Activated CD8-positive, alpha-beta memory T cell treated with anti-CD3 and anti-CD28 coated beads for 4 hours (primary cell): ENCODE measurements at places on chromosomes 6 and 20.

DNA sequence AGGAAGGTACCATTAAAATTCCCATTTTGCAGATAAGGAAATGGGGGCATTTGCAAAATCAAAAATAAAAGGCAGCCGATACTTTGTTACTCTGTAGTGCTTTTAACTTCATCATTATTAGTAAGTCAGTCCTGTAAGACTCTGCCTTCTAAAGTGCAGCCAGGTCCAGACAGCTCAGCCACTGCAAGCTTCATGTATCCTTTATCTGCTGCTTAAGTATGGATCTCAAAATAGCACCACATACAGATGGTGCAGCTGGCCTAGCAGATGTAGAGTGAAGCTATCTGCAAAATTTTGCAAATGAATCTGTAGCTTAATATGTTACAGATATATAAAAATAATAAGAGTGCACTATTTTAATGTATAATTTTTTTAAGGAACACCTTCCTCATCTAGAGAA lies 53.4 kb downstream of the NUS1 start:
- DNase-seq, result no peak

- no peak for DNase-seq
These were observed 136.7 kb upstream of the CNR1 start for GRCh38 chr6:88302769-88303225.

DNA sequence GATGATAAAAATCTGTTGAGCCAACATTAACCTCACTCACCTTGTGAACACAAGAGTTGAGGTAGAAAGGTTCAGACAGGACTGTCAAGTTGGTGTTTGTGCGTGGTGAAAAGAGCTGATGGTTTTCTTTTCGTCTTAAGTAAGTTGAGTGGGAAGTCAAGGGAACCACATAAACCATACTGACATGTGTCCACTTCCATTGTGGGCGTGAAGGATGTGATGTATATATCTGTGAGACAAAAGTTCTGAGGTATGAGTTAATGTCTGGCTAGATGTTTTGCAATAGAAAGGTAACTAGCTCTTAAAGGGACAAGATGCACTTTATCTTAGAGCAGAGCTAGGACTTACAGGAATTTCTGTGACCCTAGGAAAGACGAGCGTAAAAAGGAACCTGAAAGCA lies 1272.1 kb upstream of the ADGRB3 start:
- no peak for DNase-seq

DNA sequence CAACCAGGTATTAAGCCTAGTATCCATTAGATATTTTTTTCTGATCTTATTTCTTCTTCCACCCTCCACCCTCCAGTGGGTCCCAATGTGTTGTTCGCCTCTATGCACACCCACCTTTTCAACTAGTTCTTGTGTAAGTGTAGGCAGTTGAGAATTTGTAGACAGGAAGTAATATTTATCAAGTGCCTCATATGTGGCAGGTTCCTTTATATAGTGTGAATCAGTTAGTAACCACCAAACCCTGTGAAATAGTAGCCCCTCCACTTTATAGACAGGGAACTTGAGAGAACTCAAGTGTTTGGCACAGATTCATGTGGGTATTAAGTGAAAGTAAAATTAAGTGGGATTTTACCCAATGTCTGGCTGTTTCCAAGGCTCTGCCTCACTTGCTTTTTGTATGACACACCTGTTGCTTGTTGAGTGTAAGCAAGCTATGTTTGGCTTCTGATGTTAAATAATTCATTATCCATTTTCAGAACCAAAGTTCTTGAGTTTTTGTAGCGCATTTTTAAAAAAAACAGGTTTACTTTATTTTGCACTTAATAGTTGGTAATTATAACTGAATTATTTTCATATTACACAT lies 24.8 kb downstream of the AFDN start:
- no peak for DNase-seq

GRCh38 chr20:62137092-62137384 lies 6.2 kb downstream of the PSMA7 start:
- DNase-seq, result no peak

DNA sequence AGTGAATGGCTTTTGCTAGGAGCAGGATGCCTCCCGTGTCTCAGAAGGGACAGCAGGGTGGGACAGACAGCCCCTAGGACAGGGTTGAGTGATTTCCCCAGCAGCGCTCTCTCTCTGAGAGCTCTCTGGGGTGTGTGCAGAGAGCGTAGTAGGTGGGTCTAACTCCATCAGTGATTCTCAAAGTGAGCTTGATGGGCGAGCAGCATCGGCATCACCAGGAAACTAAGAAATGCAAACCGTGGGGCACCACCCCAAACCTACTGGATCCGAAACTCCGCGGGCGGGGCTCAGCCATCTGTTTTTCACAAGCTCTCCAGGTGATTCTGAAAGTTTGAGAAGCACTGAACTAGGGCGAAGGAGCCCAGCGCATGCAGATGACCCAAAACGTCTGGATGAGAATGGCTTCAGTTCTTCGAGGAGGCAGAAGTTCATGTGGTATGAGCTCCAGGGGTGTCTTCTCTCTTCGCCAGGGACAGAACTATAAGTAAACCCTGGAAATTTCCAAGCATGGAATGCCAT lies 119.6 kb upstream of the RNF24 start:
- DNase-seq, result no peak

GRCh38 chr6:25590986-25591385 lies 61.0 kb upstream of the SCGN start:
- no peak for DNase-seq

- no peak for DNase-seq
These were observed 19.9 kb downstream of the SLC13A3 start for GRCh38 chr20:46631212-46631869.

- no peak for DNase-seq
These were observed 336 bp upstream of the LY6G5C start for GRCh38 chr6:31681135-31681671.

DNA sequence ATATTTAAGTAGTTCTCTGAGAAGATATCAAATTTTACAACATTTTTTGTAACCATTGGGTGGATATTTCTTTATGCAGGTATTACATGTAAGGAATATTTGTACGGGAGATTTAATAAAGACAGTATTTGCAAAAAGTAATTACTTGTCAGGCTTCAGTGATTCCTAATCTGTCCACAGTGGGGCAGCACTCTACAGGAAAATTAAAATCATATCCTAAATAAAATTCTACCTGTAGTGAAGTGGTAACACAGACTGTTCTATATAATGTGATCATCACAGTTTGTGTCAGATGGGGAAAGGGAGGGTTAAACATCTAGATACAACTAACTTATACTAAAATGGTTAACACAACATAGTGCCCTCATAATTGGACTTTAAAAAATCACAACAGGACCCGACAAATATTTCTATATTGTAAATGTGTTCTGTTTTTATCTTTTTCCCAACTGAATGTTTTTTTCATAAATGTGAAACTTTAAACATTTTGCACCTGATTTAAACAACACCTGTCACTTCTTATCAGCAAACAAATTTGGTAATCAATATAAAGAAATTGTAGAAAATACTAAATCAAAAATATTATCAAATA lies 145.6 kb upstream of the MANEA start:
- no peak for DNase-seq

DNA sequence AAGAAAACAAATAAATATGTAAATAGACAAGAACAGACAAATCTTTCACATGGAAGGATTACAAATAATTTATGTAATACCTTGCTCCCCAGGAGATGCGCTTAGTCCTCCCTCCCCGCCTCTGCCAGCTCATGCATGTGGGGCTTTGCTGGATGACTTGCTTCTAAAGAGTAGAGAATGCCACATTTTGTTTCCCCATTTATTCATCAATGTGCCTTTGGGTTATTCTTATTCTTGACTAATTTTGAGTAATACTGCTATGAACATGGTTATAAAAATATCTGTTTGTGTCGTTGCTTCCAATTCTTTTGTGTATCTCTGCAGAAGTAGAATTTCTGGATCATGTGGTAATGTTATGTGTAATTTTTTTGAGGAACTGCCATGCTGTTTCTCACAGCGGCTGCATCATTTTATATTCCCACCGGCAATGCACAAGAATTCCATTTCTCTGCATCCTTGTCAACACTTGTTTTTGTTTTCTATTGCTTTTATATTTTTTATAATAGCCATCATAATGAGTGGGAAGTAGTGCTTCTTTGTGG lies 23.8 kb upstream of the DUSP22 start:
- no peak for DNase-seq

DNA sequence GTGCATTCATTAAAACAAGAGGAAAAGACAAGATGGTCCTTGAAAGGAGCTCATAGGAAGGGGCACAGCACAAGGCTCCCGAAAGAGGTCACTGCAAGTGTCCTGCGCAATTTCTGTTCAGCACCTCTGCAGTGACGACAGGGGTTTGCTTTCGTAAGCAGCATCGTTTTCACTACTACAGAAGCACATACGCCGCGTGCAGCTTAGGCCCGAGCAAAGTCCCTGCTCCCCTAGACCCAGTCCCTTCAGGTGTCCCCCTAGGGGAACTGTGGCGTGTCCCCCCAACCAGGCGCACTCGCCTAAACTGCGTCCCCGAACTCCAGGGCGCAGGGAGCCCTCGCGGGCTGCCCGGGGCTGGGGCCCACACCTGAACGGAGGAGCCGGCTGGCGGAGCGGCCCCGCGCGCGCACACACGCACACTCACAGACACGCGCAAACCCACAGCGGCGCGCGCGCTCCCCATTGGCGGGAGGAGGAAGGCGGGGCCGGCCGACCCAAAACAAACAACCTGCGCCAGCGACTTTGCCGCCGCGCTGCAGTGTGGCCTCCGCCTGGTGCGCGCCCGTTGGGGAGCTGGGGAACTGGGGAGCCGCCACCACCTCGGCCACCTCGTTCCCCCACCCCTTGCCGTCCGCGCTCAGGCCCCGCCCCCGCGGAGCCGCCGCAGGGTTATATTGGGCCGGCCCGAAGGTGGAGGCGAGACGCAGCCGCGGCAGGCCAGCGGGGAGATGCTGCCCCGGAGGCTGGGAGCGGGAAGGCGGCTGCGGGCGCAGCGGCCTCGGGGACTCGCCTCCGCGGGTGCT lies at the start of gene FOXQ1:
Gene FOXQ1 (plus strand): TSS at position 699 of the 803 bp plus-strand sequence. CDS start 607 bp downstream, outside the sequence.
- no peak for DNase-seq

DNA sequence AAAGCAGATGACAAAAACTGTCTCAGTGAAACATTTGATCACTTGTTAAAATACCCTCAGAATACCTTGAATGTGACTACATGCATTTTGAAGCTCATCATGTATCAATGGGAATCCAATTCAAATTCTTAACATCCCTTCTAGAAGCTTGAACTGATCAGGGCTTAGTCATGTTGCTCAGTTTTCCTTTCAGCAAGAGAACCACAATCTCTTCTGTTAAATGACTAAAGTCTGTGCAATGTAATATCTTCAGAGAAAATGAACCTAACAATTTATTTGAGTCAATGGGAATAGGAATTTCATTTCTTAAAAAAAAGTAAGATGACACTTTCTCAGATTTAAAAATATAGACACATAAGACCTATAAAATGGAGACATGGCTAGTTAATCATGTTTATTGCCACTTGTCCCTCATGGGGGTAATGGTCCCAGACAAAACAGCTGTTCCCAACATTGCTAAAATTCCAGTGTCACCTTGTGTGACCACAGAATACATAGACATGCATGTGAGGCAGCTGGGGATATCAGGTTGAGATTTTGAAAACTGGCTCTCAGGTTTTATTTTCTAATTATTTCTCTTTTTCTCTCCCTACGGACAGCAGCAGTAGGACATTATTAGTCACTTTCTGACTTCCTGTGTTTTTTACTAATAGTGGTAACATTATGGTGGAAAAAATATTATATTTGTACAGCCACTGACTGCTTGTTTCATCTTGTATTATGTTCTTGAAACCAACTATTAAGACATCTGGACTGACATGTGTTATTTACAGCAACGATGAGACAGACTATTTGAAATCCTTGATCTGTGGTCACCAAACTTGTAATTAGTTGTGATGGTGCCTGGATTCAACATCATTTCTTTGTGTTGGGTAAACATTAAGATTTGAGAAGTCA lies 192.5 kb downstream of the COL9A1 start:
- no peak for DNase-seq

DNA sequence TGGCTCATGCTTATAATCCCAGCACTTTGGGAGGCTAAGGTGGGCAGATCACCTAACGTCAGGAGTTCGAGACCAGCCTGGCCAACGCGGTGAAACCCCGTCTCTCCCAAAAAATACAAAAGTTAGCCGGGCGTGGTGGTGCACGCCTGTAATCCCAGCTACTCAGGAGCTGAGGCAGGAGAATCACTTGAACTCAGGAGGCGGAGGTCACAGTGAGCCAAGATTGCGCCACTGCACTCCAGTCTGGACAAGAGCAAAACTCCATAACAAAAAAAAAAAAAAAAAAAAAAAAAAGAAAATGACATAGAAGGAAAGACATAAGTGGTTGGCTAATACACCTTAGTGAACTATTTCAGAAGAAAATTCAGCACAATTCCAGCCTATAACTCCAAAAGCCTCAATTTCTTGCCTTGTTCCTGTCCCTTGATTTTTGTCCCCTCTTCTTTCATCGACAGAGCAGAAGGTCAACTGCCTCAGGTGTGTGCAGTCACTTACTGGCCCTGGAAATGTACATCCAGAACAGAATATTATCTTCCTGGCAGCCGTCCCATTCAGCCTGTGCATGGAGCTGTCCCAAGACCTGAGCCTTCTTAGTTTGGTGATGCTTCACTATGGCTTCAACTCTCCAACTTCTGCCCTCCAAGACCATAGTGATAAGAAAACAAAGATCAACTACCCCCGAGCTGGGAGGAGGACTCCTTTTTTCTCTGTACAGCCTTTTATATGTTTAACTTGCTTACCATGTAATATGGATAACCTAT lies 117.6 kb downstream of the LY86 start:
- DNase-seq, result no peak

DNA sequence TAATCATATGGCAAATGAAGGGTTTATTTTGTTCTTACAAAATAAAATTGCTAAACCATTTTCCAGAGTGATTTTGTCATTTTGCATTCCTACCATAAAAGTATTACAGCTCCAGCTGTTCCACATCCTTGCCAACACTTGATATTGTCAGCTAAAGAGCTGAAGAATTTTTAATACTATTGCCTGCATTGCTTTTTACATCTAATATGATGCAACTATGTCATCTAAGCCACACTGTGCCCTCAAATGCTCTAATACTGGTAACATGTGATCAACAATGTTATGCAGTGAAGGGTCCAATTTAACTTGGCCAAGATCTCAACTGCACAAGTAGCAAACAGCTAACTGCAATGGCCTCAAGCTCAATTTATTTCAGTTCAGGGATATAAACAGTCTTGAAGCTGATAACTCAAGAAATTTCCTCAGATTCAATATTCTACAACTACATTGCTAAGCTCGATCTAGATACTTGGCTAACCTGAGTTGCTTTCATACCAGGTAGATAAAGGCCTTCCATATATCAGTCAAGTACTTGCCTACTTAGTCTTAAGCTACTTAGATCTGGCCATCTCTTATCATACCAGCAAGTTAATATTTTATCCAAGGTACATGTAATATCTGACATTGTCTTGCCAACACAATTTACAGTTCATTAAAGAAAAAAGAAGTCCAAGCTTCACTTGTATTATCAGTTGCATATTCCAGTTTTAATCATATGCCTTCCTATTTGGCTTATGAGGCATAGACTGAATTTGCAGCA lies 17.0 kb downstream of the AKIRIN2 start:
- no peak for DNase-seq

DNA sequence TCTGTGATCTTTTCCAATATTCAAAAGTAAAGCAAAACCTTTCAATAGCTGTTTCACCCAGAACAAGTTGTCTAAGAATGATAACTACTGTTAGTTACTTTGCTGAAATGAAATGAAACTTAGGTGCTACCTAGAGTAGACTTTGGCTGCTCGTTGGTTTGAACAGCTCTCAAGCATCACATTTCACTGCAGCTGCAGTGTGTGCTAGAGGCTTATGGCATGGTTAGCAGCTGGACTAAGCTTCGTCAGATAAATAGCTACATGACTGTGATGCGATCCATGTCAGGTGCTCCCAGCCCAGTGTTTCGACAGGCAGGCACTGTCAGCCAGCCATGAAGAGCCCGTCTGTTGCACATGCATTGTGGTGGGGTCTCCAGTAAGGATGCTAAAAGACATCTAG lies 201.1 kb downstream of the TFAP2B start:
- no peak for DNase-seq
